Natural killer cell (primary cell): ENCODE measurements at places on chromosomes 1 and 21. TPM values are rescaled to one million over a fixed set of nuclear protein-coding genes. Genes with fewer than 3 reads are reported as not detected.
A peak's percentile ranks its signal among the peaks of the same experiment; 100 is the strongest.

The IKBKE gene
- 31.6 TPM for total RNA-seq

The HSF2BP gene
- not detected for total RNA-seq

The RPF1 gene
- 50.0 TPM for total RNA-seq

The VWA1 gene
- total RNA-seq, result not detected

The TAF5L gene
- 21.6 TPM for total RNA-seq

The ERICH3 gene
- 0.68 TPM for total RNA-seq

The KCNA2 gene
- 0.26 TPM for total RNA-seq

The ARTN gene
- total RNA-seq, result not detected

GRCh38 chr1:52927212-52928014 lies at the start of gene SCP2:
Gene SCP2, plus strand, starts transcription at chr1:52927276. Its CDS starts 121 bp downstream, at chr1:52927397.
- peak; percentile 53 for DNase-seq

DNA sequence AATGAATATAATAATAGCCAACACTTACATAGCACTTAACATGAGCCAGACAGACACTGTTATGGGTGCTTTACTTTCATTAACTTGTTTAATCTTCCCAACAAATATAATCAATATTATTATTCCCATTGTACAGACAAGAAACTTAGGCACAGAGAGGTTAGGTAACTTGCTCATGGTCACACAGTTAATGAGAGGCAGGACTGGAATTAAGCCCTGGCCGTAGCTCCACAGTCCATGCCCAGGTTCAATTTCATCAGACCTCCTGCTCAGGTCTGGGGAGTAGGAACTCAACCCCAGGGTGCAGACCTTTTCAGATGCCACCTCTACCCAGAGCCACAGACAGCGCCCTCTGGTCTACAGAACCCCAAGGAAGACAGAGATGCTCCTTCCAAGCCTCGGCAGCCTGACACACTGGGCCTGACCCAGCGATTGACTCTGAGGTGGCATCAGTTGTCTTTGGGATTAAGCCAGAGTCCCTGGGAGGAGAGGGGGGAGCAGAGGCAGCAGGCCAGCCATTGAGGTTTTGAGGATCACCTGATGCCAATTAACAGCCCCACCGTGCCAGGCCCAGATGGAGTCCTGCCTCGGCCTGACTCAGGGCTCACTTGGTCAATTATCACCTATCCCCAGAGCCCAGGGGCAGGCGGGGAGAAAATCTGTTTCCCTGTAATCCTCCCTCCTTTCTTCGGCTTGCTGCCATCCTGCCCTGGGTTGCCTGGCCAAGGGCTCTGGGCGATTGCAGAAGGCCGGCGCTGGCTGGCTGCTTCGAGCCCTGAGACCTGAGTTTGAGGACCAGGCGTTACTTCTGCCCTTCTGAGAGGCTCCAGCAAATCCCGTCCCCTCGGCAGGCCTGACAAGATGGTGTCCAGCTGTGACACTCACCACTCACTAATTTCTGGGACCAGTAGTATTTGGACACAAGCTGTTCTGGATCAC lies 116.7 kb downstream of the LACTBL1 start:
- DNase-seq, result no peak

DNA sequence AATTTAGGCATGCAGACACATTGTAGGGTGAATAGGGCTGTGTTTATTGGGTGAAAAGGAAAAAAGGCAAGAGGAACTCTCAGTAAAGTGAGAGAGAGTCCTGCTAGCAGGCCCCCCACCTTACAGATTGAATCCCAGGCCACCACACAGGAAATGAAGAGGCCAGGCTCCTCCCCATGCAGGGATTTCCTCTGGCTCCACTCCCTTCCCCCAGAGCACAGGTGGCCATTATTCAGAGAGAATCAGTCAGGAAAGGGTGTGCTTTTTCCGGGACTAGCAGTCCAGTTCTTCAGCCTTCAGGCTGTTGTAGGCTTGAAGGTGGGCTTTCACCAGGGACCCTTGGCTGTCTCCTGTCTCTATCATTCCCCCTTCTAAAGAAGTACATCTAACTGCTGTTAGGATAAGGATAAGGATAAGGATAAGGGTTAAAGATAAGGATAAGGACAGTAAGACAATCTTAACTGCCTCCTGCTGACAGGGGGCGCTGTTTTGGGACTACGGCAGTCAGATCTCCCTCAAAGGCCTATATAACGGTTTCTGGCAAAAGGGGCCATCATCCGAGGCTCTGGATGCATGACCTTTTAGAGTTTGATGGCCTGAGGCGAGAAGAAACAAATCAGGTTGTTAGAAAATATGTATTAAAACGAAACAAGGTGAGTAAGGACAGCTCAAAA lies 26.3 kb downstream of the ZNF648 start:
- DNase-seq, result no peak

DNA sequence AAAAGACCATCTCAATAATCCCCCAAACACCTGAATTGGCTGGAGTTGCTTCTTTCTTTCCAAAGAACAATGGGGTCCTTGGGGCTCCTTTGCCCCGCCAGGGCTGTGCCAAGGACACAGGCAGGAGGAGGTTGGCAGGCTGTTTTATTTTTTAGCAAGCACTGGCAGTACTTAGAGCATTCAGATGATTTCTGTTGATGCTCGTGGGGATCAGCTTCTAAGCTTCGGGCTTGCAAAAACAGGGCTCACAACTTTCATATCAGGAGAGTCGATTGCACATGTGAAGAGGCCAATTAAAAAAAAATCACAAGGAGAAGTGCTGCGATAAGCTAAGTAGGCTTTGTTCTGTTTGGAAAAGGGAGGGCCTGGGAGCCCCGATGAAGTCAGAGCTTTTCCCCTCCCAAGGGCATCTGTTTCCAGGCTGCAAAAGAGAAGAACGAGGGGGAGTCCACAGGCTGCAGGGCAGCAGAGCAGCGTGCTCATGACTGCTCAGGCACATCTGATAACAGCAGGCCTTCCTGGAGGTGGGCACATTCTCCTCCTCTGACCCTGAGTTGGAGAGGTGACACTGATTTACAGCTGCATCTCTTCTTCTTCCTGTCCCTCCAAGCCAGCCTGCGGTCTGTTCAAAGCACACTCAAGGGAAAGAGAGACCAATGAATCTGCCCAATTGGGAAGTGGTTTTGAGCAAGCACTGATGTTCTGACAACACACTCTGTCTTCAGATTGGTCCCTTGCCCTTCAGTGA lies 27.3 kb upstream of the BCAR3 start:
- no peak for DNase-seq

GRCh38 chr1:13751985-13752384 lies 52.0 kb downstream of the PRDM2 start:
- DNase-seq, result no peak

- no peak for DNase-seq
Measured at GRCh38 chr1:48221122-48221521, 1.4 kb upstream of the SLC5A9 start.

DNA sequence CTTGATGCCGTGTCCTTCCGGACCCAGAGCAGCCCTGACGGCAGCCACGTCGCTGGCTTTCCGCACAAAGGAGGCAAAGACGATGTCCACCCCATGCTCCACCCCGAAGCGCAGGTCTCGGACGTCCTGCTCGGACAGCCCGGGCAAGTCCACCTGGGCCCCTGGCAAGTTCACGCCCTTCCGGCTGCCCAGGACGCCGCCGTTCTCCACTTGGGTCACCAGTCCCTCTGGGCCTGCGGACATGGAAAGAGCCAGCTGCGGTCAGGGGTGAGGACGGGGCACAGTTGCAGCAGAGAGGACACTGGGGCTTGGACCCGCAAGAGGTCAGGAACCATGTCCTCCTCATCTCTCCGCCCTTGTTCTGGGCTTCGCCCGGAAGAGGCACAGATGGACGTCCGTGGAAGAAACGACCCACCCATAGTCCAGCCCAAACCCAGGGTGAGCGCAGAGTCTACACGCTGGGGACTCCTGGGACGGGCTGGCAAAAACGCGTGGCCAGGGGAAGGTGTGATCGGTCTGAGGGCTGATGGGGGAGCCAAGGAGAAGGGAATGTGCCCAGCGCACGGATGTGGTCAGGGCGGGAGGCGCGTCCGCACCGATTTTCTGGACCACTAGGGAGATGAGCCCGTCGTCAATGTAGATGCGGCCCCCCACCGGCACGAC lies 6.6 kb downstream of the PKLR start:
- DNase-seq, result no peak

DNA sequence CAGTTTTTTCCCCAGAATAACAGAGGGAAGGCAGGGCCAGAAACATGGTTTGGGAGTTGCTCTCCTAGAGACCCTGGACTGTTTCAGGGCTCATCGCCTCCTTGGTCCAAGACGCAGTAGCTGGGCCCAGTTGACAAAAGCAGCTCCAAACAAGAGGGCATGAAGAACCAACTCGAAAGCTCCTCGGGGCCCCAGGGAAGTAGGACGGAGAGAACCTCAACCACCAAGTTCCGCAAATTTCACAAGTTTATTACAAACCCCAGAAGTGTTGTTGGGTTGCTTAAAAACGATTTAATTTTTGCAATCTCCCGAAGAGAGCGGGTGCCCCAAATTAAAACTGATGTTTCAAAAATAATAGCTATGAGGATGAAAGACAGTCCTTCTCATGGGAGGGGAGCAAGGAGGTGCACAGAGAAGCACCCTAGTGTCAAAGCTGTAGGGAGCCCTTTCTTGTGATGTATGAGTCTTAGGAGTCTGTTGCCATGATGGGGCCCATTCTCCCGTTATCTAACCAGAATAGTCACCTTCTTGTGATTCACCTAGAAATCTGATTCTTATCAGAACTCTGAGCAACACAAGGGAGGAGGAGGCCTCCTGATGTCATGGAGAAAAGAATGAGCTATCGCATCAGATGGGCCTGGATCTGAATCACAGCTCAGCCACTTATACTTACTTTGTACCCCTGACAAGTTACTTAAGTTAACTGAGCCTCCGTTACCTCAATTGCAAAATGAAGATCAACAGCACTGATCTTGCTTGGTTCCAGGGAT lies 165.7 kb upstream of the IRF2BP2 start:
- no peak for DNase-seq

GRCh38 chr1:198304431-198304830 lies 147.6 kb downstream of the NEK7 start:
- no peak for DNase-seq

DNA sequence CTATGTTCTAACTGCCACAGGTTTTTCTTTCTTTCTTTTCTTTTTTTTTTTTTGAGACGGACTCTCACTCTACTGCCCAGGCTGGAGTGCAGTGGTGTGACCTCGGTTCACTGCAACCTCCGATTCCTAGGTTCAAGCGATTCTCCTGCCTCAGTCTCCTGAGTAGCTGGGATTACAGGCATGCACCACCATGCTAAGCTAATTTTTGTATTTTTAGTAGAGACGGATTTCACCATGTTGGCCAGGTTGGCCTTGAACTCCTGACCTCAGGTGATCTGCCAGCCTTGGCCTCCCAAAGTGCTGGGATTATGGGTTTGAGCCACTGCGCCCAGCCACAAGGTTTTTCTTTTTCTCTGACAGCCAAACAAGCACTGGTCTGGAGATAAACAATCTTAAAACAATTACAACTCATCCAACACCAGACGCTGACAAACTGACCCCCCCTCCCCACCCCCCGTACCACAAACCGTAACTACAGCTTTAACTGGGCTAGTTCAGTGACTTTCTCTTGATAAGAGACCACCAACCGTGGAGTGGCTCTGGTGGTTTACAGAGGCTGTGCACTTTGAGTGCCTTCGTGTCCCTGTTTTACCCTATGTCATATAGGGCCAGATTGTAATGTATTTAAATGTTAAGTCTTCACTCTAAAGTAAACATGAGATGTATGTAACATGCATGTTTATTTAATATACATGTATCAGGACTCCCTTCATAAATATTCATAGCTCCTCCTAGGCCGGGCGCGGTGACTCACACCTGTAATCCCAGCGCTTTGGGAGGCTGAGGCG lies 19.5 kb upstream of the PUM1 start:
- DNase-seq, result no peak

GRCh38 chr1:228903434-228904071 lies 168.3 kb downstream of the RHOU start:
- no peak for DNase-seq

DNA sequence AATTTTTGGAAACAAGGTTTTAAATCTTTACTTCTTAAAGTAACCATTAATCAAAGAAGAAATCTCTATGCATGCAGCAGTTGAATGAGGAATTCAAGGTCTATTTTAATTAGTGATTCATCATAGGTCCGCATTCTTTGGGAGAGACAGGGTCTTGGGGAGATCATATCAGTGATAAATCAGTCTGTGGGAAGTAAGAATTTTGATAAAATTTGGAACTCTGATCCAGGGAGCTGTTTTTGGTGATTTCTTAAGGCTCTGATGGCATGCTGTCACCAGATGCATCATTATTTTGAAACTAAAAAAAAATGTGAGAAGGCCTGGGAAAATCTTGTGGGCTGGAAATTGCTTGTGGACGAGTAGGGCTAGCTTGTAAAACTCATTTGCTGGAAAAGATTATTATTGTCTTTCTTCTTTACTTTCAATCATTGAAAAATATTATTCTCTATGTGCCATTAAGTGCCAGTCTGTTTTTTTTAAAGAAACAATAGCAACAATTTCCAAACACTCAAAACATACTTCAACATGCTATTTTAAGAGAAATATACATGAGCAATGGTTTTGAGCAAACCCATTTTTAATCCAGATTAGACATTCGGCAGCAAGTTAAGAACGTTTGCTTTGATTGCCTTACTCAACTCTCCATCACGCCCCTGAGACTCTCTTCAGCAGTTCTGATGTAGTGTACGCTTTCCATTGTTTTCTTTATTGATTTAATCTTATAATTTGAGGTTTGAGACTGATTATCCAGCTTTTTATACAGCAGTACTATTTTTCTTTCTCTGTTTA lies 62.6 kb downstream of the ZBTB18 start:
- DNase-seq, result no peak

- DNase-seq, result no peak
Measured at GRCh38 chr1:30755746-30756145, 1.8 kb downstream of the LAPTM5 start.

DNA sequence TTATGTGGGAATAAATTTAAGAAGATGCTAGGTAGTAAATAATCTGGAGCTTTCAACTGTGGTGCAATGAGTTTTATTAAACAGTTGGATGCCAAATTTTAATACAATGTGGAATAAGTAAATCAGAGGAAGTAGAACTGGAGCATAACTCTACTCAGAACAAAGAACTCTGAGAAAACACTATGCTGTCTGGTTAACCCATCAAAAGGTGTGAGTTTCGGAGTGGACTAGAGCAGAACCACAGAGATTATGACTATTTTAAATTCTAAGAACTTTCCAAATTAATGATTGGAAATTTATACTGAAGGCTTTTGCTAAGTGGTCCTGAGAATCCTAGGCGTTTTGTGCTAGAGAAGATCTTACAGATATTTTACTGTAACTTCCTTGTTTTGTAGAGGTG lies 132.2 kb downstream of the NTMT2 start:
- DNase-seq, result no peak

DNA sequence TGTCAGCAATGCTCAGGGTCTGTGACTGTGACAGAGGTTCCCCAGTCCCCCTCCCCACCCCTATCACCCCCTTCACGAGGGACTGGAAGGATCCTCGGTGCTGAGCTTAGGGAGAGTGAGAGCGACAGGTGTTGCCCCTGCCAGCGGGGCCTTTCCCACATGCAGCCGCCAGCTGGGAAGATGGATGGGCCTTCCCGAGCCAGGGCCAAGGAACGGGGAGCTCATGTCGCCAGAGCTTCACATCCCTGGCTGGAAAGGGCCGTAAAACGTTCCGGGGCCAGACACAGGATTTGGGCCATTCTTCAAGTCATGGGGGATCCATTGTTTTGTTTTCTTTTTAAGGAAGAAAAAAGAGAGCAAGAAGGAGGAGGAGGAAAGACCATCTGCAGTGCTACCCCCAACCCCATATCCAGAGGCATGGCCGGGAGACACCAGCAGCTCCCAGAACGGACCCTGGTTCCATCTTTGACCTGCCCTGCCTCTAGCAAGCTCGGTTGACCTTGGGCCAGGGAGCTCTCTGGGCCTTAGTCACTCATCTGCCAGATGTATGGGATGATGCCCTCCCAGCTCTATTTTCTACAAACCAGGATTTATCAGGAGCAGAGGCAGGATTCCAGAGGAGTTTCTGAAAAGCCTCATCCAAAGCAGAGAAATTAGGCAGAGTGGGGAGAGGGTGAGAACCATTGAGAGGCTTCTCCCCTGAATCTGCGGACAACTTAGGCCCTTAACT lies 54.1 kb downstream of the TAS1R2 start:
- no peak for DNase-seq
